Tibial nerve (tissue), 4 donors: ENCODE measurements at places on chromosomes 2 and 18. TPM values are rescaled to one million over a fixed set of nuclear protein-coding genes. Genes with fewer than 3 reads are reported as not detected.

The PKDCC gene
- total RNA-seq: 328 TPM

The CROCC2 gene
- 0.44 TPM for total RNA-seq

The CCDC141 gene
- total RNA-seq: 7.7 TPM

The CIB4 gene
- total RNA-seq: not detected

The COLEC12 gene
- total RNA-seq: 21.8 TPM

The MDH1B gene
- 0.63 TPM for total RNA-seq

The DAPL1 gene
- total RNA-seq: not detected

The NFU1 gene
- 41.7 TPM for total RNA-seq

The MC2R gene
- total RNA-seq: not detected

The CHRND gene
- total RNA-seq: not detected

The ABCG5 gene
- total RNA-seq: not detected

The STEAP3 gene
- total RNA-seq: 8.2 TPM

The L3MBTL4 gene
- total RNA-seq: 8.7 TPM

The NT5C1B gene
- total RNA-seq: not detected

The ST8SIA3 gene
- not detected for total RNA-seq

The SLC14A1 gene
- 3.7 TPM for total RNA-seq
